ENCODE measurements at places on chromosomes 3 and 15.

DNA sequence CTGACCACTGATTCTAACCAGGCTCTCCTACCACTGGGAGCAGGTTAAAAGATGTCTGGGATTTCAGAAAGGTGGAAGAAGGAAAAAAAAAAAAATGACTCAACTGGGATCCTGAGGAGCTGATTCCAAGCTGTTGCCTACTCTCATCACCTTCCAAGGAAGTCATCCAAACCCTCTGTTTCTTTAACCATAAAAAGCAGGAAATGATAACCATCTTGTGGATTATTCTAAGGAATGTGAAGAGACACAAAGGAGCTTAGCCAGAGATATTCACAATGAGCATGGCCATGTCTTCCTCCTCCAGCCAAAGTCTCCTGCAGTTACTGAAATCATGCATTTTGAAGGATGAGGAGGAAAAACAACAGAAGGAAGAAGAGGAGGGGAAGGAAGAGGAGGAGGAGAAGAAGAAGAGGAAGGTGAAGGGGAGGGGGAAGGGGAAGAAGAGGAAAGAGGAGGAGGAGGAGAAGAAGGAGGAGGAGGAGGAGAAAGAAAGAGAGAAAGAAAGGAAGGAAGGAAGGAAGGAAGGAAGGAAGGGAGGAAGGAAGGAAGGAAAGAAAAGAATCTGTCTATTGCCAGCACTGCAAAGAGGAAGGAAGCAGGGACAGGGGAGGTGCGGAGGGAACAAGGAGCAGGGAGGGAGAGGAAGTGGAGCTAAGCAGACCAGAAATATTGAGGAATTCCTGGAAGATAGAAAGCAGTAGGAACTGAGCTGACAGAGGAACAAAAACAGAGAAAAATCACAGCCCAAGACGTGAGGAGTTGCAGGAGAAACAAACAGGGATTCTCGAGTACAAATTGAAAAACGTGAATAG is 229.2 kb downstream of the UACA start:
- no peak for DNase-seq

DNA sequence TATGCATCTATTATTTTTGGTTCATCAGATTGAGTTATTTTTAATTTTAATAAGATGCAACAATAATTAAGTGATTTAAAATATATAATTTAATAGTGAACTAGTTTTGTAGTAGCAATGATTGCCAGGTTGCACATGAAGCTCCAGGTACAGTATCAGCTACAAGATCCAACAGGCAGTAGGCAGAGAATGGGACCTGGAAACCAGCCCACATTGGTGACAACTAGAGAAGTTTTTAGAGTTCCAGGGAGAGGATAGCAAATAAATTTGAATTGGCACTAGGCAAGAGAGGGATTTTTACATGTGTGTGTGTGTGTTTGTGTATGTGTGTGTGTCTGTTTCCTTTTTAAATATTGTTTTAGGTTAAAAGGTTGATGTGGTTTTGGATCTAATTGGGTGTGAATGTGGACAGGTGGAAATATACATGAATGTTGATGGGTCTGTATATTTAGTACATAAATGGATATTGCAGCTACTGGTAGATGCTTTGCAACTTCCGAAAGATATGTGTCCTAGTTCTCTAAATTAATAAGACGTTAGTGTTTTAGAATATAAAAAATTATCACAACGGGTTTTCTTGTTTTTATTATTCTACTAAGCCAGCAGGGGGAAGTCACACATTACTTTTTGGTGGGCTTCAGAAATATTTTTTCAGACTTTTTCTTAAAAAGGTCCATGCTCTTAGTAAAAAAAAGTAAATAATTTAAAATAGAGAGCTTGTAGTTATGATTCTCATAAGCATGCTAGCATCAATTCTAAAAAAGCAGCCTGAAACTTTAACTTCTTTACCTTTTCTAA is 110.1 kb upstream of the GBE1 start:
- DNase-seq = no peak

DNA sequence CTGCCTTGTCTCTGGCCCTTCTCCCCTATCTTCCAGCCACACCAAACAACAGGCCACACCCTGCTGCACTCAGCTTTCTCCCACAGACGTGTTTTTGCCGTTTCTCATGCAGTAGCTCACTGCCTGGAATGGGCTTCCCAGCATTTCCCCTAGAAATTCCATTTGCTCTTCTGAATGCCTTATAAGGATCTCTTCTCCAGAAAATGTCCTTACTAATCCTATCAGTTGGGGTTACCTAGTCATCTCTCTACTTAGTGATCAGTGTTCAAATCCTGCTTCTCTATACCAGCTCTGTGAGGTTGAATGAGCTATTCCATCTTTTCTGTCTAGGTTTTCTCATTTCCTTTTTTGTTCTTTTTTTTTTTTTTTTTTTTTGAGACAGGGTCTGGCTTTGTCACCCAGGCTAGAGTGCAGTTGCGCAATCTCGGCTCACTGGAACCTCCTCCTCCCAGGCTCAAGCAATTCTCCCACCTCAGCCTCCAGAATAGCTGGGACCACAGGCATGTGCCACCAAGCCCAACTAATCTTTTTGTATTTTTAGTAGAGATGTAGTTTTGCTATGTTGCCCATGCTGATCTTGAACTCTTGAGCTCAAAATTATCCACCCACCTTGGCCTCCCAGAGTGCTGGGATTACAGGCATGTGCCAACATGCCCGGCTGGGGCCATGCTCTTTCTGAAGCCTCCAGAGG is 98.2 kb upstream of the CHD2 start:
- DNase-seq = no peak

- no peak for DNase-seq
Measured at GRCh38 chr15:71278989-71279756, 163.9 kb downstream of the THSD4 start.

DNA sequence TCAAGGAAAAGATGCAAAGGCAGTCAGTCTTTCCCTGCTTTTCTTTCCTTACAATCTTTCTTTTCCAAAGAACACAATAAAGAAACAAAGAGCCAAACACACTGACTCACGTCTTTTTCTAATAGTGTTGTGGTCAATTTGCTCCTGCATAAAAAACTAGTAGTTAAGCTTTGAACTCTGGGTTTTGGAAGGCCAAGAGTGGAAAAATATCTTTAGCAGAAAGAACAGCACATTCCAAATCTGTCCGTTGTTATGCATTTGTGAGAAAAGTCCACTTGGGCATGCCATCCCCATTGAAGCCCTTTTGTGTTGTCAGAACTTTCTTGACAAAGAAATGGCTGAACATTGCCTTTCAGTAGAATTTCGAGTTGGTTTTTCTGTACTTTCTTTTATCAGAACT is 18.2 kb downstream of the COL8A1 start:
- no peak for DNase-seq

DNA sequence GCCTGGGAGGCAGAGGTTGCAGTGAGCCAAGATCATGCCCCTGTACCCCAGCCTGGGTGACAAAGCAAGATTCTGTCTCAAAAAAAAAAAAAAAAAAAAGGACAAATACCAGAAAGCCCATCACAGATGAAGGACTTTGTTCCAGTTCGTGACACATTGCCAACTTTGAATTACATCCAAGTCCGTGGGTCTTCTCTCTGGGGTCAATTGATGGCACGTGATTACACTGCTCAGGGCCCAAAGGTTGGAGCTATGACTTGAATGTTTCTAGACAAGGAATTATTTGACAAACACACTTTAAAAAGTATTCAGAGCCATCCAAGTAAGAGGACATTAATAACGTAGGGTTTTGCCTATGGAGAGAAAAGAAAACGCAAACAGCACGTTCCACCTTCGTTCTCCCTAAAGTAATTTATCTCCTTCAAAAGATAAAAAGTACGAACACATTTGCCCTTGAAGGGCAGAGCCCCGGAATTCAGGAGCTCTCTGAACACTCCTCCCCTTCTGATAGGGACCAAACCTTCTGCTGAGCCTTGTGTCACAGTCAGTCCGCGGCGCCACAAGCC is 31.3 kb upstream of the ST3GAL6 start:
- DNase-seq = no peak

Data from stimulated activated CD8-positive, alpha-beta memory T cell treated with anti-CD3 and anti-CD28 coated beads, Interleukin-4, amount 100 ng/mL, for 48 hours (primary cell).